ENCODE measurements at places on chromosomes 4 and X. TPM values are rescaled to one million over a fixed set of nuclear protein-coding genes. Genes with fewer than 3 reads are reported as not detected.
A peak's percentile ranks its signal among the peaks of the same experiment; 100 is the strongest.

- no peak for DNase-seq
Measured at GRCh38 chr4:84965553-84966381, 723 bp downstream of the WDFY3 start.

RIBC1 gene
- 2.2 TPM for total RNA-seq

DNA sequence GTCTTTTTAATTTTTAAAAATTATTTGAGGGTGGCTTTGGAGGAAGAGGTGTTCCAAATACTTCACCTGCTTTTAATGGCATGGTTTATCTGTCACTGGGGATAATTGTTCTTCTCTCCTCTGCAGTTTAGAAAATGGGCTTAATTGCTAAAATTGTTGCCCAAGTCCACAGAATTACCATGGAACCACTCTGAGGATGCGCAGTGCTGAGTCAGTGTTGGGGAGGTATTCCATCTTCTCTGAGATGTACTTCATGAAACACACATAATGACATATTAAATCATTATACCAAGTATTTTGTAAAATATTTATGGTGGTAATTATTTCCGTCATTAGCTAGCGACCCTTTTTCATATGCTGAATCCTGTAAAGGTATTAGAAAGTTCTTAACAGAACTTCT is 8.0 kb downstream of the ASB5 start:
- DNase-seq = no peak

DNA sequence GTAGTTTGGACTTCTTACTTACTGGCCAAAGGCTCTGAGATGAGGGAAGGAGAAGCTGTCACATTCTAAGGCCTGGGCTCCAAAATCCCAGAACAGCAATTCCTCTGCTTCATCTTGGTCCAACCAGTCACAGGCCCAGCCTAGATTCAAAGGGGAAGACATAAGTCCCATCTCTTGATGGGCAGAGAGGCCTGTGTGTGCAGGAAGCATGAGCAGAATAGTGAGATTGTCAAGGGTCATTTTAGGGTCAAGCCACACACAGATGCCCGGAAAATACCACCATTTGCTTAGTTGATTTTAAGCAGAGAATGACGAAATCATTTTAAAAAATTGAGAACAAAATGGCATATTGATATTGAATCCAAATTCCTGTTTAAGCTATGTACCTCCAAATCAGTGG is 580.9 kb upstream of the ZFP42 start:
- no peak for DNase-seq

SOWAHD gene
- 2.5 TPM for total RNA-seq

SSX2B gene
- not detected for total RNA-seq

SYP gene
- 2.2 TPM for total RNA-seq

DNA sequence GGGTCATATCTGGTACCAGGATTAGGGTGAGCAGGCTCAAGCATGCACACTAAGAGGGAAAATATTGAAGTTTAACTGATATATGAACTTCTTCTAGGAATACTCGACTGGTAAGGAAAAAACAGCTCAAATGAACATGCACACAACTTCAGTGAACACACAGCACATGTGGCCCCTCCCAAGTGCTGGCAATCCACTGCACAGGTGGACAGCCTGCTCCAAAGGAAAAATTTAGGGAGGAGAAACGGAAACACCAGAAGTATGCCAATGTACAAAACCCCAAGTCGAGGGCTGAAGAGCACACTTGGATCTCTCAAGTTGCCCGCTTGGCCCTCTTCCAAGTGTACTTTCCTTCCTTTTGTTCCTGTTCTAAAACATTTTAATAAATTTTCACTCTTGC is 205.0 kb upstream of the FAM47C start:
- DNase-seq = no peak

DNA sequence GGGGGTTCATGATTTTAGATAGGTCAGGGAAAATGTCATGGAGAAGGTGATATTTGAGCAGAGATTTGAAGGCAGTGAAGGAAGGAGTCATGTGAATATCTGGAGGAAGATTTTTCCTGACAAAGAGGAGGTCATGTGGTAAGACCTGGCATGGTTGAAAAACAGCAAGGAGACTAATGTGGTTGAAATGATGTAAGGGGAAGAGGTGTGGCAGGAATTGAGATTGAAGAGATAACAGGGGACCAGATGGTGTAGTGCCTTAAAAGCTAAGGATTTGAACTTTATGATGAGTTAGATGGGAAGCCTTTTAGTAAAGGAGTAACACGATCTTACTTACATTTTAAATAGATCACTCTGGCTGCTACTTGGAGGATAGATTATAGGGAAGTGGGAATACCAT is 210.9 kb downstream of the RTL9 start:
- no peak for DNase-seq

GRCh38 chr4:157280673-157281072 is 60.1 kb downstream of the GRIA2 start:
- no peak for DNase-seq

DNA sequence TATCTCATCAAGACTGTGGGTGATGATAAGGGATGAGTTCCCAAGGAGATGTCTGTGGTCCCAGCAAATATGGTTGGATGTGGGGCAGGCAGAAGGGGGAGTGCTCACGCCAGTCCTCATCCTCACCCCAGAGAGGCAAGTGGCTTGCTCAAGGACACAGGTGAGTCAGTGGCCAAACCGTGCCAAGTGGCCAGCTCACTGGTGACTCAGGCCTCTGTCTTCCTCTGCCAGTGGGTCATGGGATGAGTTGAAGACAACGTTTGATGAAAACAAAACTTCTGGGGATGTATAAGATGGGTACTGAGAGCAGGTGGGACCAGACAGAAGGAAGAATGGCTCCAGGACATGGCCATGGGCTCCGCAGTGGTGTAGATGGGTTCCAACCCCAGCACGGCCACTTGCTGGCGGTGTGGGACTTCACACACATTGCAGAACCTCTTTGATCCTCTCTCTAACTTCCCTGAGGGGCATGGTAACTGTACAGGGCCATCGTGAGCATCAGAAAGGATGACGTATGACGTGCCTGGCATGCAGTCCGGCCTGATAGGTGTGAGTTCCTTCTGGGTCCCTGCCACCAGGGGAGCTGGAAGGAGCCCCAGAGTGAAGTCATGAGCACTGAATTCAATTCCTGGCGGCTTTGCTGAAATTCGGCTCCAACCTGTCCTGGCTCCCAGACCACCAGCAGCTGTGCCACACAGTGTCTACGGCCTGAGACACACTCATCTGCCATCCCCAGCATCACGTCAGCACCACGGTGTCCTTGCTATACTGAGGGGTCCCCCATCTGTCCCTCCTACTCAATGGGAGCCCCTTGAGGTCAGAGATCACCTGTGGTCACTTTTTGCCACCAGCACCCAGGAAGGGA is 41.3 kb upstream of the GPR78 start:
- no peak for DNase-seq

DNA sequence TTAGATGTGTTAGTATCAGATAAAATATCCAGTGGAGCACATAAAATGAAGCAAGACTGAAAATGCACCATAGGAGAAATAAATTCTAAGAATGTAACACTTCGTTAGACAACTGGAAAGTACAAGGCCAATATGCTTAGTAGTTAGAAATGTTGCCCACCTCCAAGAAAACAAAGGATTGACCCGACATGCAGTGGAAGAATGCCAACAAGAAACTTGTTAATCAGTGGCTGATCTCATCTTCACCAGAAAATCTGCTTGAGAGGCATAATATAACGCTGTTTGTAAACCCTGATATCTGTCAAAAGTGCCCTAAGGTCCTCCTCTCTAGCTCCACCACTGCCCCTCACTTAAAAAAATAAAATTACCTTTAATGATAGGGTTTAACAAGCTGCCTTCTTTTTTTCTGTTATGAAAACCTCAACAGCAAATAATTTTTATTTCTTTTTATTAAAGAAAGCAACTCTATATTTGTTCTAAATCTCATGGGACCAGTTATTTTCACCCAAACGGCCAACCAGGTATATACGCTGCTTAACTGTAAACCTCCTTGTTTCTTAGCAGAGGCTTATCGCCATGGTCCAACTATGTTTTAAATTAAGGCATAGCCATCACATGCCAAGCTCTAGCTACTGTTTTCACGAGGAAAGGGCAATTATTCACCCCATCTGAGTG is 1.8 kb downstream of the RASGEF1B start:
- DNase-seq = no peak

STOX2 gene
- total RNA-seq = not detected

DNA sequence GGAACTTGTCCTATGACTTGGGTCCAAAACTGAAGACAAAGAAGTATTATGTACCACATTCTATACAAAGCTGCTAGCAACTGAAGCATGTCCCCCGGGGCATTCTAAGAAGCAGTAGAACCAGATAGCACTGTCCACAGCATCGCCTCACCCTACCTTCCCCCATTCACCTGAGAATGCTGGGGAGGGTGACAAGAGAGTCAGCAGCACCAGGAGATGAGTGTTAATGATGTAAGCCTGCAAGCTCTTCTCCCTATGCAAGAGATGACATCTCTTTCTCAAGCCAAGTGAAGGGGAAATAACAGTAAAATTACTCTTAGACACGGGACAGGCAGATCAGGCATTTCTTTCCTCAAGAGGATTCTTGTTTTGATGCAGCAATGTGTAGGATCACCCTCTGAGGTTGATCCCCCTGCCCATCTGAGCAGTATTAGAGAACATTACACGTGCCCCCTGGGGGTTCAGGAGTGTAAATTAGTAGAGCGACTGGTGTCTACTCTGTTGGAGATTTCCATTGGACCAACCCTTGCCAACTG is 13.9 kb upstream of the TLR1 start:
- DNase-seq = no peak

HTR2C gene
- total RNA-seq = not detected

DNA sequence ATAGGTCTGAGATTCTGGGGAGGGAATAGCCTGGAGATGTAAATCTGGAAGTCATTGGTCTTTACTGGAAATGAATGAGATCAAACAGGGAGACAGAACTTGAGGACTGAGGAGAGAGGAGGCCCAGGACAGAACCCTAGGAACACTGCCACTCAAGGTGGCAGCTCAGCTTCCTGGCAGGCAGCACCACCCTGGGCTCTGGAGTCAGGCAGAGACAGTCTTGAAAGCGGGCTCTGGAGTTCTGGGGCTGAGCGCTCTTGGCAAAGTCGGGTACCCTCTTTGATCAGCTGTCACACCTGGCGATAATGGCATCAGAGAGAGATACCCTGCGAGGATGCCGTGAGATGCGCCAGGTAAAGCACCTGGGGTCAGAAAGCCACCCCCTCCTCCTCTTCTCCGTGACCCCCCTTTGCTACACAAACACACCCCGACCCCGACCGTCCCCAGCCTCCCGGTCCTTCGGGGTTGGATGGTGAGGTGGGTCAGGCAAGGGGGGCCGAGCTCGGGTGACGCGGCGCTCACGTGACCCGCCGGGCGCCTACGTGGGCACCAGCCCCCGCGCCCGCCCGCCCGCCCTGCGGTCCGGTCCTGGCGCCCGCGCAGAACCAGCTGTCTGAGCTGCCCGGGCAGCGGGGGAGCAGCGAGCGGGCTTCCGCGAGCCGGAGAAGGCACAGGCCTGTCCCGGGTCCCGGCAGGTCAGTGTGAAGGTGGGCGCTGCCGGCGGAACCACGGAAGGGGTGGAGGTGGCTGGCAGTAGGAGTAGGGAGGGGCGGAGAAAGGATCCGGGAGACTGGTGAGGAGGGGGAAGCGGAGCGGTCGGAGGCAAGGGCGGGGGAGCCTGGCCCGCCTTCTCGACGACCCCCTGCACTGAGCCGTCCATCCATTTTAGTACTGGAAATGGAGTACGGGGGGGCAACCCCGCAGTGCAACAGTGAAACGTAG is at the start of gene TCEAL3:
Gene TCEAL3 (plus strand): TSS at position 600 of the 942 bp plus-strand sequence. CDS start 1,102 bp downstream, outside the sequence.
- DNase-seq = peak; percentile 31

DNA sequence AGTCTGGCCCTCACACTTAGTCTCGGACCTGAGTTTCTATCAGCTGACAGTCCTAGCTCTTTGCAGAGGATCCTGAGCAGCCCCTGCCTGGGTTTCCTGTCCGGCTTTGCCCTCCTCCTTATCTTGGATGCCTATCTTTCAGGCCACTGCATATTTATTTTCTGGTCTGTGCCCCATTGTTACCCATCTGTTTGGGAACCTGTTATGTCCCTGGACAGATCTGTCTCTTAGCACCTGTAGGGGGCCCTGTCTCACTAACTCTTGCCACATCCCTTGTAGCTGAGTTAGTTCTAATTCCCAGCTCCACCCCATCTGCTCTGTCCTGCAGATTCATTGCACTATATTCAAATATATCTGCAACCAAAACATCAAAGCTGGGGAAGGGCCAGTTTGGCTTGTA is 514.9 kb upstream of the LCORL start:
- no peak for DNase-seq
